ENCODE measurements at places on chromosomes 6 and 20.

DNA sequence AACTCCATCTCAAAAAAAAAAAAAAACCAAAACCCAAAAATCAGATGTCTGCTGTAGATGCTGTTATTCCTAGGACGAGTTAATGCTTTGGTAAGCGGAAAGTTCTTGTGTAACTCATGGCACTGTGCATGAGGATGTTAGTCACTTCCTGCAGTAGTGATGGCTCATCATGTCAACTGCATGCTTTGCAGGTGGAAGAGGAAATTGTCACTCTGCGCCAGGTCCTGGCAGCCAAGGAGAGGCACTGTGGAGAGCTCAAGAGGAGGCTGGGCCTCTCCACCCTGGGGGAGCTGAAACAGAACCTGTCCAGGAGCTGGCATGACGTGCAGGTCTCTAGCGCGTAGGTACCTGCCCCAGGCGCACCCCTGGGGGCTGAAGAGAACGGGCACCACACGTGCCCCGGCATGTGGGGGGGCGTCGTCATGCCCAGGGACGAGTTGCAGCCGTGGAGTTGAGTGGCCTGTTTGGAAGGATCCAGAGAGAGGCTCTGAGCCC is 8.5 kb downstream of the TPD52L2 start:
- no peak for DNase-seq

DNA sequence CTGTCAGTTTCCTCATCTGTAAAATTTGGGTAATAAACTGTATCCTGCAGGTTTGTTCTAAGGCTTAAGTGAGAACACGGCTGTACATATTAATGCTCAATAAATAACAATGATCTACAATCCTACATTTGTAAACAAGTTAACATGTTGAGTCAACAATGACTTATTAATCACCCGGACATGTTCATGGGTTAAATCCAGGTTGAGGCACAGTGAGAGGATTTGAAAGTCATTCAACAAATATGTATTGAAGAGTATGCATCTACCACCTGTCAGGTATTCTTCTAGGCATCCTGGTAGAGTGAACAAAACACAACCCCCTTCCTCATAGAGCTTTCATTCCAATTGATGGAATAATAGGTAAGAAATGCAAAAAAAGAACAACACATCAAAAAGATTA is 554.7 kb upstream of the SLC35B3 start:
- DNase-seq, result no peak

GRCh38 chr6:42226645-42227143 is 9.0 kb upstream of the MRPS10 start:
- no peak for DNase-seq

DNA sequence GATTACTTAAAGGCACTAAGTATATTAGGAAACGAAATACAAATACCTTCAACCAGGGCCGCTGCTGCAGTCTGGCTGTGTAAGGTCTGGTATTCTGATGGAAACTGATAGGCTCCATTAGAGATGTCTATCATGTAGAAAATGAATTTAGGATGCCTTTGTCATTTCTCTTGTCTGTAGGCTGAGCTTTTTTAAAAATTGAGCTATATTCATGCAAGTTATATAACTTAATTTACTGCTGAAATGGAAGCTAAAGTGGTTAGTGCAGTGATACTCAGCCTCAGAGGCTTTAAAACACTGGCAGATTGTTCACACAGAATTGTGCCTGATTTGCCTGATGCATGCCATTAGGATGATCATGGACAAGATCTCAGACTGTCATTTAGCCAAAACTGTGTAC is 286.2 kb upstream of the QKI start:
- DNase-seq, result no peak

- no peak for DNase-seq
Measured at GRCh38 chr20:31560746-31561598, 44.1 kb upstream of the ID1 start.

DNA sequence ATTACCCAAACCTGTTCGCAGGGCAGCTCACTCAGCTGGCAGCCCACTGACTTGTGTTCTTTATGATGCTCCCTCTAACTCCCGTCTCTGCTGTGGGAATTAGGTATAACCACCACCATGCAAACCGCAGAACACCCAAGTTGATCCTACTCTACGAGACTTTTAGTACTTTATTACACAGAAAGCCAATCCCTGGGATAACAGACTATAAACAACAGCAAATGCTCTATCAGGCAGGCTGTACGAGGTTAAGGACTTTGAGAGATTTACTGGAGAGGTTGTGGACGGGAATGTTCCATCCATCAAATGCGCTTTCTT is 241.1 kb downstream of the FOXC1 start:
- DNase-seq, result no peak

DNA sequence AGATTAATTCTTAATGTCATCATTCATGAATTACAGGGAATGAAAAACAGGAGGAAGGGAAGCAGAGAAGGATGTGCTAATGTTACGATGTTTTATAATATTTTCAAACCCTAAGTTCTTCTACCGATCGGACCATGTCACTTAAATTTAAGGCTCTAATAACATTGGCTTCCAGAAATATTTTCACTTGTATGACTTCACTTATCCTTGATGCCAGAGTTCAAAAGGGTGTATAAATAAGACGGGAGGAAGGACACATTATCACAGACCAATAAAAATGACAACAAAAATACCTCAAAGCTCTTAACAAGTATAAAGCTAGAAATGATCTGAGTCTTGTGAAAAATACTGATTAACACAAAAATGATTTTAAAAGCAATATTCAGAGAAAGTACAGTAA is 370.4 kb upstream of the CITED2 start:
- no peak for DNase-seq

DNA sequence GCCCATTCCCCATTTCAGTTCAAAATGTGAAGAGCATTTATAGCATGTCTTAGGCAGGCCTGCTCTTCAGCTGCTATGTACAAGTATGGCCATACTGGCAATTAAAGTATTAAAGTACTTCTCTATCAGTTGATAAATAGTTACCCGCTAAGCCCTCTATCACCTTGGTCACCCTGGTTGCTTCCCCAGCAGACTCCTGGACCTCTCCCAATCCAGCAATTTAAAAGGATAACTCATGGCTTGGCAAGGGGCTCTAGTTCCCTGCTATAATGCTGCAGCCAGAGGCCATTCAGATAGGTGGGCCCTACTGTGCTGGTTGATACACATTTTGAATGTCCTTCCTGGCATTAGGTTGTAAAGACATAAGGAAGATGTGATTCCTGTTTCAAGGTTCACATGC is 7.0 kb downstream of the C6orf163 start:
- DNase-seq, result no peak

DNA sequence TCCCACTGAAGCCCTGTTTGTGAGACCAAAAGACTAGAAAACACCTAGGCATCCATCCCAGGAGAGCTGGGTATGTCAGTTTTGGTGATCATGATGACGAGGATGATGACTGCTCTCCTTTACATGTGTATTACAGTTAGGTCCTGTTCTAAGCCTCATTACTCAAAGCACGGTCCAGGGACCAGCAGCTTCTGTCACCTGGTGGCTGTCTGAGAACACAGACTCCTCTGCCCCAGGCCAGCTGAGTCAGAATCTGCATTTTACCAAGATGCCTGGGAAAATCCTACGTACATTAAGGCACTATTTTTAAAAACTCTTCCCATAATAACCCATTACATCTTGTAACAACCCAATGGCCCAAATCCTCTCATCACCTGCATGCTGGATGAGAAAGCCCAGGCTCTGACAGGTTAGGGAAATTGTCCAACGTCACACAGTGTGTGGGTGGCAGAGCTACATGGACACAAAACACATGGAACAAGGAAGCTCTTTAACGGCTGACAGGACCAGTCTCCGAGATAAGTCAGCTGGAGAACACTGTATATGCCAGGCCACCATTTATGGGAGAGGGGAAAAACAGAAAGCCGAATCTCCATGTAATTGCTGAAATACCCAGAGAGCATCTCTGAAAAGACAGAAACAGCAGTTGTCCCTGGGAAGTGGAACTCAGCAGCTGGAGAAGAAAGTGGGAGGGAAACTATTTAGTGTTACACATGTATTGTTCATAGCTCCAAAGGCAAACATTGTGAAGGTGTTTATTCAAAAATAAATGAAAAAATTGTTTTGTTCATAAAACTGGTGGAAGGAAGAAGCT is 65.4 kb downstream of the BMP7 start:
- DNase-seq, result no peak

DNA sequence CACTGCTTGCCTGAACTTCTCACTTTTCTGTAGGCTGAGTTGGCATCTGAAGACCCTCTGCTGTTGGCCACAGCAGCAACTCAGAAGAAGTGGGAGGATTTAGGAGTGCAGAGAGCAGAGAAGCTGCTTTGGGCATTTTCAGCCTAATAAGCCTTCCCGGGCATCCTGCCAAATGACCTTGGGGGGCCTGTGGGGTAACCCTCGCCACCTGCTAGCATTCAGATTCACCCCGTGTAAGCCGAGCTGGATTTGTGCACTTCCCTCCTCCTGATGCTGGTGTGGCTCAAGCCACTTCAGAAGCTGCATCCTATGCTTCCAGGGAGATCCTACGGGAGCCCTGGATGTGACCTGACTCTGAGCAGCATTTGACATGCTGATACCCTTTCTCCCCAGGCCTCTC is 114.8 kb downstream of the LRFN2 start:
- DNase-seq, result no peak

- DNase-seq, result peak; percentile 64
Measured at GRCh38 chr6:36679043-36679833, 724 bp downstream of the CDKN1A start.
